Stimulated activated CD8-positive, alpha-beta memory T cell treated with anti-CD3 and anti-CD28 coated beads, Interleukin-4, amount 100 ng/mL, for 24 hours (primary cell): ENCODE measurements at places on chromosomes 12 and 14.
A peak's percentile ranks its signal among the peaks of the same experiment; 100 is the strongest.

GRCh38 chr12:25714198-25714984 is 161.3 kb upstream of the LMNTD1 start:
- DNase-seq = no peak

DNA sequence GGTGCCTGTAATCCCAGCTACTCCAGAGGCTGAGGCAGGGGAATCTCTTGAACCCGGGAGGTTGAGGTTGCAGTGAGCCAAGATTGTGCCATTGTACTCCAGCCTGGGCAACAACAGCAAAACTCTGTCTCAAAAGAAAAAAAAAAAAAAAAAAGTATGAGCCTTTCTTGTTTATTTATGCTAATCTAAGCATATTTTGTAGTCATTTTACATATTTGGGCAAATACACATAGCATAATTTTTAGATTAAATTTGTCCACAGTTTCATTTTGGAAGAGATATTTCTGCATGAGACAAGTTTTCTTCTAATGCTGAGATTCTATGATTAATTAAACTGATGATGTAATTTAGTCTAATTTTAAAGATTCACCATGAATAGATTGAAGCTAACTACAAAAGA is 494.4 kb downstream of the TMTC2 start:
- DNase-seq = no peak

DNA sequence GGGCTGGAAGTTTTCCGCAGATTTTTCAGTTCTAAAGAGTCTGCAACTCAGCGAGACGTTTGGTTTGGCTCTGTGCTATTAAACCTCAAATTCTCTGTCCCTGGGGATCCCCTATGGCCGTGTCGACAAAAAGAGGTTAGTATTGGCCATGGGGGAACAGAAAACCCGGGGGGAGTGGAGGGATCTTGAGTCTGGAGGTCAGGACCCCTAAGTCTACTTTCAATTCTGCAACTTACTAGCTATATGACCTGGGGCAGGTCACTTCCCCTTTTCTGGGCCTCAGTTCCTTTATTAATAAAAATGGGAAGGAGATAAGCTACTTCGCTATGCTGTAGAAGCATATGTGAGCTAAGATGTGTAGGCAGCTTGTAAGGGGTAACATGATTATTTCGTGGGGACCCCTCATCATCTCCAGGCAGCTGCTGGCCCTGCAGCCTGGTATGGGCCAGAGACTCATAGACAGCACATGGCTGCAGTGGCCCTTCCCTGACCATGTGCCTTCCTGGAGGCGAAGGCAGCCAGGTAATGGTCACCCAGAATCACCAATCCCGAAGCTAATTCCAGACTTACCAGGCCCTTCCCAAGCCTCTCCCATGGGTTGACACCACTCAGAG is 8.6 kb downstream of the ASB2 start:
- no peak for DNase-seq

GRCh38 chr14:59422069-59422881 is 42.9 kb downstream of the GPR135 start:
- DNase-seq = no peak

GRCh38 chr12:120397824-120398540 is 29.0 kb upstream of the MSI1 start:
- DNase-seq = no peak

DNA sequence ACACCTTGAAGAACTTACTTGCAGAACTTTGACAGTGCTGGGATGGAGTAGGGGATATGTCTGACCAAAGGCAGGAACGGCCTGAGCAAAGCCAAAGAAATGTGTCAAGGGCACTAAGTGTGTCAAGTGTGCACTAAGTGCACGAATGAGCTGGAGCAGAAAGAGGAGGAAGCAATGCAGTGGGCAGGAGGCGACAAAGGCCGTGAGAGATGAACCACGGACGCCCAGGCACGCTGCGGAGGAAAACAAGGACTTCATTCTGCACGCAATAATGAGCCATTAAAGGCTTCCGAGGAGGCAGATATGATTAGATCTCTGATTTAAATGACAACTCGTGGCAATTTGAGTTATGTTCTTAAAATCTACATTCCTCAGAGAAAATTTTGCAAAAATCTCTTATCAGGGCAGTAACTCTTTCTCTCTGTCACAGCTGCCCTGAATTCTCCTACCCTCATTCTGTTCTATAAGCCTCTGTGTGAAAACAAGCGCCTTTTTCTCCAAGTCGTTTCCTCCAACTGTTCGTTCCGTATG is 25.3 kb downstream of the GRIN2B start:
- no peak for DNase-seq

- no peak for DNase-seq
Measured at GRCh38 chr14:56057767-56058166, 60.4 kb upstream of the PELI2 start.

DNA sequence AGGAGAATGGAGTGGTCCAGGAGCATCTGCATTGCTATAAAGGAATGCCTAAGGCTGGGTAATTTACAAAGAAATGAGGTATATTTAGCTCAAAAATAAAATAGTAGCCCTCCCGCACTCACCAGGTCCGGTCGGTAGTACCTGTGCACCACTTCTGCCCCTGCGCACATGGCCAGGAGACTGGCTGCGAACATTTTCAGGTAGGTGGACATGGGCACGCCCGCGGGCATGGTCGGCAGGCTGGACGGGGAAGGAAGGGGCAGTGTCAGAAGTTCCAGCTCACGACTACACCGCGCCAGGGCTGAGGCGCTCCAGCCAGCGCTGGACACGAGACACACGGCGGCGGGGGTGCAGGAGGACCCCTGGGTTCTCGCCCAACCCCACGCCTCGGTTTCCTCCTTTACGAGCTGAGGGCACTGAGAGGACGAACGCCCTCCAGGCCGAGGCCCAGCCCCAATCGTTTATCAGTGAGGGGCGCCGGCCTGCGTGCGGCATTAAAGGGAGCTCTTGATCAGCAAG is 9.1 kb upstream of the TDG start:
- DNase-seq = peak; percentile 7

DNA sequence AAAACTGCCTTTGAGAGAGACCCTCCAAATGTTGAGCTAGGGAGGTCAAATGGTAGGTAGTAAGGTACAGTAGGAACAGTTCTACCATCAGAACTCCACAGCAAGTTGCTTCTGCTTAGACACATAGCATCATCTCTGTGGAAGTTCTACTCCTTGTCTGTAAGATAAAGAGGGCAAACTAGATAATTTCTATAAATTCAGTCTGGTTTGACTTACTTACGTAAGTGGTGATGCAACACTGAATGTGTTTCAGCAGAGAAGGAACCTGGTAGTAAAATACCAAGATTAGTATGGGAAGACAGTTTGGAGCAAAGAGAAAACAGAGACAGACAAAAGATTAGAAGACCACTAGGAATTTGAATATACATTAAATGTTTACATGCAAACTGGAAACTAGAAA is 42.0 kb downstream of the KITLG start:
- DNase-seq = no peak

DNA sequence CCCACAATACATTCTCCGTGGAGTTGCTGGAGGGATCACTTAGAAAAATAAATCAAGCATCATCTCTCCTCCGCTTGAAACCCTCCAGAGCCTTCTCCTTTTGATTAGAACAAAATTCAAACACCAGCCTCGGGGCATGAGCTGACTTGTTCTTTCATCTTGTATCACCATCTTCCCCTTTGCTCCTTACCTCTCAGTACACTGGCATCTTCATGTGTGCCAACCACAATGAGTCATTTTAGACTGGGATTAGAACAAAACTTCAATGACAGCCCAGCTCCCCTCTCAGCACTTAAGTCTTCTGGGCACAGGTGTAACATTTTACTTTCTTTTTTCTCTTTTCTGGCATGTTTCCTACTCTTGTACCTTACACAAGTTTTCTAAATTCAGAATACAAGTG is 1159.2 kb upstream of the TMEM132C start:
- no peak for DNase-seq

DNA sequence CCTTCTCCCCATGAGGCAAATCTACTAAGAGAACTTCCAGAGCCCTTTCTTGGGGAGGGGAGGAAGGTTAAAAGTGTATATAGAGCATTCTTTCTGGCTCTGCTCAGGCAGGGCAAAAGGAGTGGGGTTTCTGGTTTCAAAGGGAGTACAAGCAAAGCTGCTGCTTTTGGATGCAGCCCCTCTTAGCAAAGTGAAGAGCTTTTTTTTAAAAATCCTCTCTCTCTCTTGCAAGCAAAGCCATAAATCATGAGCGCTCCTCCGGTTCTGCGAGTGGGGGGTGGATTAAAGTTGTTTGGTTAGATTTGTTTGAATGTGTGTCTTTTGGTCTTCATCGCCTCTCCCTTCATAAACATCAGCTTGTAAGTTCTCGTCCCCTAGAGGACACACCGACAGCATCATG is 546.6 kb upstream of the TBX3 start:
- no peak for DNase-seq

GRCh38 chr12:109760031-109760929 is 46.7 kb downstream of the FAM222A start:
- no peak for DNase-seq
